ENCODE measurements at places on chromosomes 7 and 10. TPM values are rescaled to one million over a fixed set of nuclear protein-coding genes. Genes with fewer than 3 reads are reported as not detected.
A peak's percentile ranks its signal among the peaks of the same experiment; 100 is the strongest.

DNA sequence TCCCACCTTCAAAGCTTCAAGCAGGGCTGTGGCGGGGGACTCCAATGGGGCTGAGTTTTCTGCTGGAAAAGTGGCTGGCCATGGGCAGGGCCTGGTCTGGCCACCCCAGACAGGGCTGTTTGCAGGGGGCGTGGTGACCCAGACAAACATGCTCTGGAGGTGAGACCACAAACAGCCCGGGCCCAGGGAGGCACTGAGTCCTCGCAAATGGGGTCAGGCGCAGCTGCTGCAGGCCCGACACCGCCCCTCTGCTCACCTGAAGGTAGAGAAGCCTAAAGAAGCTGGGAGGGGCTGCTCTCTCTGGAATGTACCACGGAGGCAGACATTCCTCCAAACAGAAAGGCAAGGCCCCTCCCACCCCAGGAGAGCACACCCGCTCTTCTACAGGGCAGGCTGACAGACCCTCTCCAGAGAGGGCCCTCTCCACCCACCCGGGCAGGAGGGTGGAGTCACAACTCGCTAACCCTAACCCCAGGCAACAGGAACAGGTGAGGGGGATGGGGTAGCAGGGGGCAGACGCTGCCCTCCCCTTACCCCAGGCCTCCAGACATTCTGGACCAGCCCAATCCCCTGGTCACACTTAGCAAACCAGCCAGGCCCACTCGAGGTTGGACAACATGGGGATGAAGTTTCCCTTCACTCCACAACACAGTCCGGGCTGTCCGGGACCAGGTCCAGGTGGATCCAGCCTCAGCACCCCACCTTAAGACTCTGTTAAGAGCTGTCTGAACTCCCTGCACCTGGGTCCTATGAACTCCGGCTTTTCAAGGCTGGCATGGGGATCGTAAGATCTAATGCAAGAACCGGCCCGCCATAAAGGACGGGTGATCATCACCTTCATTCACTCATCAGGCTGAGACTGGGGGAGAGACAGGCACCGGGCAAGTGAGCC, 32.3 kb downstream of the OAT start:
- peaks cover 7% of the 10 kb centered on the region for H3K4me1 ChIP-seq
- H3K4me3 ChIP-seq: no peak overlapping the region
- no peak overlapping the region for H3K27ac ChIP-seq
- no peaks in the 10 kb centered on the region for H3K27me3 ChIP-seq

DNA sequence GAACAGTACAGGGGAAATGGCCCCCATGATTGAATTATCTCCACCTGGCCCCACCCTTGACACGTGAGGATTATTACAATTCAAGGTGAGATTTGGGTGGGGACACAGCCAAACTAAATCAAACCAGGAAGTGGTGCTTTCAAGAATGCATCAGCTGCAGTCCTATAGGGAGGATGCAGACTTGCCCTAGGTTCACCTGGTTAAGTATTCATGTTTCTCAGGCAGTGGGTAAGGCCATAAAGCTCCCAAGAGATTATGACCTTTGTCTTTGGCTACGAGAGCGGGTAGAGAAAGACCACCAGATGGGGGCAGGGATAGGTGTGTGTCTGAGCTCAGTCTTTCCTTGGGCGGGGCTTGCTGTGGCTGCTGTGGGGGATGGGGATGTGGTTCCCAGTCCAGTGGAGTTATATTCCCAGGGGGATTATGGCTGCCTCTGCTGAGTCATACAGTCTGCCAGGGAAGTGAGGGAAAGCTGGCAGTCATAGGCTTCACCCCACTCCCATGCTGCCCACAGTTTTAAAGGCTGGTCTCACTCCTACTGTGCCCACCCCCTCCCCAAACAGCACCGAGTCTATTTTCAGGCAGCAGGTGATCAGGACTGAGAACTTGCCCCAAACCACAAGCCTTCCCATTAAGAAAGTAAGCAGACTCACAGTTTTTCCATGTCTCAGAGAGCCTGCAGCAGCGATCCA, 8.4 kb upstream of the R3HCC1L start:
- H3K27ac ChIP-seq: no peak overlapping the region
- no peak overlapping the region for H3K4me3 ChIP-seq
- no peak for DNase-seq

DNA sequence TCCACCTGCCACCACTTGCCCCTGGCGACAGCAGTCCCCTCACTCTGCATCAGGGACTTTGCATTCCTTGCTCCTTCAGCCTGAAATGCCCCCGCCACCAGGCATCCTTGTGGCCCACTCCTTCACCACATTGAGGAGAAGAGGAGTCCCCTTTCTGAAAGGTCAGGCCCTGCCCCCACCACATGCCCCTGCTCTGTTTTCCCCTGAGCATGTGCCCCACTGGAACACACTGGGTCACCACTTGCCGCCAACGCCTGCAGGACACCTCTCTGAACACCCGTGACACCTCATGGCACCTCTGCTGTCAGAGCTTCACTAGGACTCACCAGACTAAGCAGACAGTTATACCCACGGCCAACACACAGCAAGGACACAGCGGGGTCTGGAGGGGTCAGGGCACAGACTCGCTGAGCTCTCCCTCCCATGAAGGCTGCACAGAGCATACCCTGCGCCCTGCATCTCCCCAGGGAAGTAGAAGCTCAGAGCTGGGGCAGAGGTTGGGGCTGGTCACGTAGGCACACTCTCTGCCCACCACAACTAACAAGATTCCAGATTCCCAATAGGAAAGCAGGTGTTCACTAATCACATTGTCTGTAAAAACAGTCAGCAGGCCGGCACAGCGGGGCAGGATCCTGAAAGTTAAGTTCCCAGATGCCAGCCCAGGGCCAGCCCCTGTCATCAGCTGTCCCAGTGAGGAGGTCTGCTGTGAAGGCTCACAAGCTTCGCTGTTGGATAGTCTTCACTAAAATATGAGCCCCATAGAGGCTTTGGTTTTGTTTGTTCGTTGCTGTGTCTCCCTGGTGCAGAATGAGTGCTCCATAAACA, 5.8 kb upstream of the AOC1 start:
- H3K27me3 ChIP-seq: peaks cover 84% of the 10 kb centered on the region
- no peak overlapping the region for H3K27ac ChIP-seq
- H3K36me3 ChIP-seq: no peaks in the 10 kb centered on the region
- H3K4me1 ChIP-seq: no peaks in the 10 kb centered on the region
- DNase-seq: no peak

Gene PRSS2
- total RNA-seq: 0.40 TPM

DNA sequence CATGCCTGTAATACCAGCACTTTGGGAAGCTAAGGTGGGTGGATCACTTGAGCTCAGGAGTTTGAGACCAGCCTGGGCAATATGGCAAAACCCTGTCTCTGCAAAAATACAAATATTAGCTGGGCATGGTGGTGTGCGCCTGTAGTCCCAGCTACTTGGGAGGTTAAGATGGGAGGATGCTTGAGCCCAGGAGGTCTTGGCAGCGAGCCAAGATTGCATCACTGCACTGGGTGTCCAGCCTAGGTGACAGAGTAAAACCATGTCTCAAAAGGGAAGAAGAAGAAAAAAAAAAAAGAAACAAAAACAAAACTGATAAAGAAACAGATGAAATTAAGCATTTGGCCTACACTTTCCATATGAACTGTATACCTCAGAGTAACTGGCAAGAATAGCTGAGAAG, 319.2 kb downstream of the PARD3 start:
- H3K4me3 ChIP-seq: no peak overlapping the region
- no peaks in the 10 kb centered on the region for H3K36me3 ChIP-seq
- H3K27me3 ChIP-seq: no peaks in the 10 kb centered on the region

GRCh38 chr7:30176463-30177109, 41.8 kb downstream of the MTURN start:
- no peak overlapping the region for H3K27ac ChIP-seq

Gene GPR26
- total RNA-seq: not detected

DNA sequence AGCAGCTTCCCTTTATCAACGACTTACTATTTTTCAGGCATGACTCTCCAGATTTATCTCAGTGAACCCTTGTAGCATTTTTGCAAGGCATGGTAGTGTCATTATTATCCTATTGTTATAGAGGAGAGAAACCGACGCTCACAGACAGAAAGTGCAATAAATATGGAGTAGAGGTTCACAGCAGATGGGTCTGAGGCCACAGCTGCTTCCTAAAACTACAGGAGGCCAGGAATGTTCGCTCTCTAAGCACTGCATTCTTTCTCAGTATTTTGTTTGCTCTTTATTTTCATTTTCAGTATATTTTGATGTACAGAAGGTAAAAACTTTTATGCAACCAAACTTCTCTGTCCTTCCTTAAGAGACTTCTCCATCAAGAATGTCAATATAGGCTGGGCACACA, 4.5 kb upstream of the AEBP1 start:
- H3K36me3 ChIP-seq: no peaks in the 10 kb centered on the region
- no peak overlapping the region for H3K27ac ChIP-seq
- H3K4me1 ChIP-seq: no peaks in the 10 kb centered on the region
- H3K27me3 ChIP-seq: no peaks in the 10 kb centered on the region

Gene RELN
- 15.8 TPM for total RNA-seq

DNA sequence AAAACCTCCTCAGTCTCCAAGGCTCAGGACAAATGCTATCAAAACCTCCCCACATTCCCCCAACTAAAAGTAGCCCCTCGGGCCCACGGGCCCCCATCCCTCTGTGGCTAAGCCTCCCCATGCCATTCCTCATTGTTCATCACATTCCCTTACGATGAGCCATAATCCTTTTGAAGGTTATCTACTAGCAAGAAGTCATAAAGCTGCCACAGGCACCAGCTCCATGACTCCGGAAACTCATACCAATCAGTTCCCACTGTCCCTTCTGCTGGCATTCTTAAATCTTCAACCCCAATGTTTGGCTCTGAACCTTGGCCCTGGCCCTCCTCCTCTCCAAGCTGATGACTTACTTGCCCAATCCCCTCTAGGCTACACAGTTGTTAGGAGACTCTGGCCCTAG, 19.4 kb upstream of the TM9SF3 start:
- no peaks in the 10 kb centered on the region for H3K27me3 ChIP-seq
- H3K36me3 ChIP-seq: no peaks in the 10 kb centered on the region
- peaks cover 6% of the 10 kb centered on the region for H3K4me1 ChIP-seq

GRCh38 chr7:92834507-92835260, 1.7 kb downstream of the CDK6 start:
- H3K4me1 ChIP-seq: peaks cover 31% of the 10 kb centered on the region
- H3K4me3 ChIP-seq: peak overlapping the region; percentile 82
- peak overlapping the region; percentile 66 for H3K27ac ChIP-seq
- DNase-seq: peak; percentile 12
- H3K36me3 ChIP-seq: peaks cover 4% of the 10 kb centered on the region

GRCh38 chr10:125840955-125841354, 17.6 kb downstream of the BCCIP start:
- H3K36me3 ChIP-seq: peaks cover 42% of the 10 kb centered on the region
- H3K27me3 ChIP-seq: no peaks in the 10 kb centered on the region
- peak overlapping the region; percentile 50 for H3K27ac ChIP-seq
- no peak overlapping the region for H3K4me3 ChIP-seq
- DNase-seq: peak; percentile 73
- H3K4me1 ChIP-seq: peaks cover 17% of the 10 kb centered on the region

- H3K4me3 ChIP-seq: peak overlapping the region; percentile 75
- peaks cover 5% of the 10 kb centered on the region for H3K36me3 ChIP-seq
- no peaks in the 10 kb centered on the region for H3K27me3 ChIP-seq
- peaks cover 46% of the 10 kb centered on the region for H3K4me1 ChIP-seq
- peak; percentile 84 for DNase-seq
- H3K27ac ChIP-seq: peak overlapping the region; percentile 99
These were observed 1.8 kb downstream of the PSMG3 start for GRCh38 chr7:1567896-1568510.

Gene MSMB
- total RNA-seq: not detected

Gene PIK3CG
- not detected for total RNA-seq

DNA sequence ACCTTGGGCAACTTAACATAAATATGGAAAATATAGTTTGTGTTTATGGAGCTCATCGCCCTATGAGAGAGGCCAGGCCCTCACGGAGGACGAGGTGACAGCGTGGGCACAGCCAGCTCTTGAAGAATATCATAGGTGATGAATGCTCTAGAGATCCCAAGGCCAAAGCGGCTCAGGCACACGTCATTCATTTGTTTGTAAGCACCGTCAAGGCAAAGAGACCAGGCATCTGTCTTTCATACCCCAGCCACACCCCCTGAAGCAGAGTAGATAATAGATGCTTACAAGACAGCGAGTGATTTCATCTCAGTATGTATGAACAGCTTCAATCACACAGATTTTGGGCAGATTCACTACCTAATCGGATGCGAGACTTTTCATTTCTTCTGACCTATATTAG, 242.1 kb upstream of the C7orf33 start:
- H3K4me1 ChIP-seq: no peaks in the 10 kb centered on the region
- no peaks in the 10 kb centered on the region for H3K36me3 ChIP-seq
- no peak overlapping the region for H3K4me3 ChIP-seq
- H3K27ac ChIP-seq: no peak overlapping the region
- DNase-seq: no peak

GRCh38 chr7:23291957-23292560, 7.1 kb upstream of the MALSU1 start:
- no peaks in the 10 kb centered on the region for H3K27me3 ChIP-seq
- DNase-seq: no peak
- no peaks in the 10 kb centered on the region for H3K36me3 ChIP-seq
- H3K27ac ChIP-seq: no peak overlapping the region
- no peak overlapping the region for H3K4me3 ChIP-seq
- H3K4me1 ChIP-seq: no peaks in the 10 kb centered on the region

Gene VWDE
- total RNA-seq: 7.7 TPM

- no peaks in the 10 kb centered on the region for H3K27me3 ChIP-seq
- no peak overlapping the region for H3K27ac ChIP-seq
- H3K36me3 ChIP-seq: no peaks in the 10 kb centered on the region
These were observed 63.2 kb downstream of the GFRA1 start for GRCh38 chr10:116209781-116210180.

Gene AFAP1L2
- total RNA-seq: 0.77 TPM

GRCh38 chr7:30750010-30750409, 1.9 kb upstream of the INMT start:
- H3K27ac ChIP-seq: no peak overlapping the region
- no peaks in the 10 kb centered on the region for H3K4me1 ChIP-seq
- H3K36me3 ChIP-seq: no peaks in the 10 kb centered on the region
- no peak overlapping the region for H3K4me3 ChIP-seq
- no peak for DNase-seq

DNA sequence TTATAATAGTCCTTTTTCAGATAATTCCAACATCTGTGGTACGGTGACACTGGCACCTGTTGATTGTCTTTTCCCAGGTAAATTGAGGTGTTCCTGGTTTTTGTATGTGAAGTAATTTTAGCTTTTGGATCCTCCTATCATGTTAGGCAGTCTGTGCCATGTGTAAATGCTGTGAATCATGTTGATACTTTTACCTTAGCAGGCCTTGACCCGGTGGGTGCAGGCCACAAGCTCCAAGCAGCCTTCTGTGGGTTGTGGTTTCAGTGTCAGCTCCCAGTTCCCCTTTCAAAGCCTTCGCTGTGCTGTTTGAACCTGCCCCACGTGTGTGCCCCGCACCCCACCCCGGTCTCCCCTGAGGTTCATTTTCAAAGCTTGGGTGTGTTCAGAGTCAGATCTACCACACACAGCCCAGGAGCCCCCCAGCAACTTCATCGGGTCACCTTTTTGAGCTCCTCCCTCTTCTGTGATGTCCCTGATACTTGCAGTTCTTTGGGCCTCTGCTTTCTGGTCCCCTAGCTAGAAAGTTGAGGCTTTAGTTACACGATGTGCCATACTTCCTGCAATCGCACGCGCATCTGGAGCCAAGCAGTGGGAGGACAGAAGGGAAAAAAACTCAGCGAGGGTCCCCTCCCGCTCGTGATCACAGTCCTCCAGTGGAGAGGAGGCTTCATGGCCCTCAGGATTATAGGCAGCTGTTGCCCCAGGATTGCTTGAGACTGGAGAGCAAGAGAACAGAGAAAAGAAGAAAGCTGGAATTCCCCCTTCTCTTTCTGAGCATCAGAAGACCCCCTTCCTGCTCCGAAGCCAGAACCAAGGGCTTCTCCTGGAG, 8.7 kb upstream of the BHLHA15 start:
- H3K27me3 ChIP-seq: no peaks in the 10 kb centered on the region
- H3K4me1 ChIP-seq: no peaks in the 10 kb centered on the region
- DNase-seq: no peak
- H3K4me3 ChIP-seq: no peak overlapping the region
- no peaks in the 10 kb centered on the region for H3K36me3 ChIP-seq

Gene GIGYF1
- total RNA-seq: 25.9 TPM

All from PC-3 (cell line).